ENCODE measurements at places on chromosomes 5 and 9. TPM values are rescaled to one million over a fixed set of nuclear protein-coding genes. Genes with fewer than 3 reads are reported as not detected.

- no peaks in the 10 kb centered on the region for H3K36me3 ChIP-seq
- no peaks in the 10 kb centered on the region for H3K4me1 ChIP-seq
- H3K4me3 ChIP-seq: no peak overlapping the region
- H3K27ac ChIP-seq: no peak overlapping the region
These were observed 278.6 kb downstream of the SPOCK1 start for GRCh38 chr5:137220523-137220927.

- peaks cover 13% of the 10 kb centered on the region for H3K4me1 ChIP-seq
- no peak overlapping the region for H3K4me3 ChIP-seq
- H3K36me3 ChIP-seq: no peaks in the 10 kb centered on the region
These were observed 47.7 kb downstream of the ZNF608 start for GRCh38 chr5:124698770-124699169.

DNA sequence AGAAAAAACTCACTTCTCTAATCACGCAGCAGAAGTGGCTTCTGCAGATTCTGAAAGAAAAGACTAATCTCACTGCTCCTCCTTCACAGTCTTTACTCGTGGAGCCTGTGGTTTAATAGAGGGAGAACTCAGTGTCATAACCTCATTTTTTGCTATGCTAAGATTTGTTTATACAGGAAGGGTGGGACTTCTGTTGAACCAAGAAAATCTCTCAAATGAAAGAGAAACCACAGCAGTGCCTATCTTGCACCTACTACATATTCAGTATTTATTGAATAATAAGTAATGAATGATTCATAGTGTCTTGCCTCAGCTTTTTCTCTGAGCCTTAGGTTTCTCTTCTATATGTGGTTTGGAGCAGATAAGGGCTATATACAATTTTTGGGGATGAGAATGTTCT, 136.1 kb upstream of the DMAC1 start:
- no peaks in the 10 kb centered on the region for H3K27me3 ChIP-seq
- H3K4me1 ChIP-seq: no peaks in the 10 kb centered on the region
- no peak for DNase-seq
- H3K36me3 ChIP-seq: no peaks in the 10 kb centered on the region

DNA sequence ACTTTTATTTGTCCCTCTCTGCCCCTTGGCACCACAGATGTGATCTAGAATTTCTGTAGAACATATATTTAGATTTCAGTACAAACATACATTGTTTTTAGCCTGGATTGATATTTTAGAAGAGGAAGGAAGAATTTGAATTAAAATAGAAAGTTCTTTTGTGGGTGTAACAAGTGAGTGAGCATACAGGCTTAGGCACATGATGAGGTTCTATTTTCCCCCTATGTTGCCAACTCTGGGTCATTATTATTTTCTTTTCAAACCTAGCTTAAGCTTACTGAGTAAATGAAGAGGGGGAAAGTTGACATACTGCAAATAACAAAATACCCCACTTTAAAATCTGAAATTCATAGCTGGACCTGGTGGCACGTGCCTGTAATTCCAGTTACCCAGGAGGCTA, 102.9 kb downstream of the GCNT1 start:
- no peaks in the 10 kb centered on the region for H3K36me3 ChIP-seq
- H3K4me3 ChIP-seq: no peak overlapping the region
- no peak overlapping the region for H3K27ac ChIP-seq

The ZNF883 gene
- total RNA-seq: 1.3 TPM

GRCh38 chr9:13587571-13587970, 308.1 kb upstream of the MPDZ start:
- DNase-seq: no peak
- H3K4me1 ChIP-seq: no peaks in the 10 kb centered on the region
- H3K36me3 ChIP-seq: no peaks in the 10 kb centered on the region
- H3K27ac ChIP-seq: no peak overlapping the region
- no peaks in the 10 kb centered on the region for H3K27me3 ChIP-seq

The HMCN2 gene
- 46.7 TPM for total RNA-seq

- peaks cover 3% of the 10 kb centered on the region for H3K4me1 ChIP-seq
- H3K4me3 ChIP-seq: no peak overlapping the region
- no peak overlapping the region for H3K27ac ChIP-seq
- H3K27me3 ChIP-seq: no peaks in the 10 kb centered on the region
- DNase-seq: no peak
These were observed 57.7 kb downstream of the MAPKAP1 start for GRCh38 chr9:125649315-125649714.

The NRG2 gene
- 2.5 TPM for total RNA-seq

The ANKRD55 gene
- not detected for total RNA-seq

Data from uterus (tissue), 4 donors.